ENCODE measurements at places on chromosomes 3 and 15.

GRCh38 chr15:42675021-42675420 is 61.9 kb downstream of the CDAN1 start:
- DNase-seq: no peak

DNA sequence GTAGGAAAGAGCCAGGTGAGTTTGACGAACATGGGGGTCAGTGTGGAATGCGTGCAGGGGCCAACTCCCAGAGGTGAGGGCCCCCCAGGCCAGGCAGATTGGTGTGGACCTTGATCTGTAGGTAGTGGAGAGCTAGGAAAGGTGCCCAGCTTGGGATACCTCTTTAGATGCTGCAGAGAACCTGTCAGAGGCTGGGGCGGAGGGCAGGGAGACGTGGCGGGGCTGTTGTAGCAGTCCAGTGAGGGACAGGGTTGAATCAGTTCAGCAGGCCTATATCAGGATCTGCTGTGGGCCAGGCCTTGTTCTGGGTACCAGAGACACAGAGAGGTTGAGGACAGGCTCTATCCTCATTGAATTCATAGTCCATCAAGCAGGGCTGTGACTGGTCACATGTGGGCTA is 8.6 kb downstream of the SNX33 start:
- DNase-seq: no peak

GRCh38 chr3:42984701-42985100 is 5.6 kb downstream of the GASK1A start:
- no peak for DNase-seq

GRCh38 chr15:78007211-78007931 is 70.1 kb downstream of the TBC1D2B start:
- no peak for DNase-seq

GRCh38 chr3:46882377-46883053 is 5.0 kb downstream of the PTH1R start:
- no peak for DNase-seq

GRCh38 chr3:1609416-1609815 is 489.2 kb upstream of the CNTN4 start:
- no peak for DNase-seq

GRCh38 chr3:154427685-154428285 is 2.2 kb downstream of the GPR149 start:
- DNase-seq: no peak

DNA sequence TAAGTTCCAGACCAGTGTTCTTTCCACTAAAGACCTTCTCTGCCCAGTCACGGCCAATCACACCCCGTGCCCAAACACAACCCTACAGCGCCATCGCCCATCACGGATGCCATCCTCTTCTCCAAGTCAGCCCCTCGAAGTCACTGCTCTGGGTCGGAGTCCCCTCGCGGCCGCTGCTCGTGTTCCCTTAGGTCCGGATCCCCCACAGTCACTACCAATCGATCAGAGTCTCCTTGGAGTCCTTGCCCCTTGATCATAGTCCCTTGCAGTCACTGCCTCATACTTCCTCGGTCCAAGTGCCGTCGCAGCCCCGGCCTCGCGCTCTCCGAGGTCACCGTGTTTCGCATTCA is 461 bp downstream of the PCYT1A start:
- DNase-seq: no peak

GRCh38 chr15:74400915-74401757 is 32.6 kb downstream of the SEMA7A start:
- no peak for DNase-seq

DNA sequence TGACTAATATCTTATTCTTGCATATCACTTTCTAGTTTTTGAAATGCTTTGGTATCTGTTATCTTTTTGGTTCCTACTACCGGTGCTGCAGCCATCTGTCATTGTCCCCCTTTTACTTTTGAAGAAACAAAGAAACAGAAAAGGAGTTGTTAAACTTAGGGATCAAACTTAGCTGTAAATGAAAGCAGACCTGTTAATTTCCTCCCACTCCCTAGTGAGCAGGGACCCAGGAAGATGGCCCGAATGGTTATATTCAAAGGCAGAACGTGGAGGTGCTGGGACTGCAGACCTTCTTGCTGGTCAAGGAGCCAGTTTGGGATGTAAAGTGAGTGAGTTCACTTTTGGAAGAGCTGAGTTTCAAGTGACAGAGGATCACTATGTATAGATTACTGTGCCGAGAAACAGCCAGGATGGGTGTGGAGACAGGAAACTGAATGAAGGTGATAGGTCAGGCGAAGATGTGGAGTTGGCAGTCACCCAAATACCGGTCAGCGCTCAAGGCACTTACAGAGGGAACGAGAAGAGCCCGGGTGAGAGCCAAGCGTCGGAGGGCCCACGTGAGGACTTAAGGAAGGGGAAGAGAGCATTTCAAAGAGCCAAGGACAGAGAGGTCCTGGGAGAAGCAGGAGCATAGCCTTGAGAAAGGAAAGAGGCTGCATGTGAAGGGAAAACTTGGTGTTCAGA is 20.1 kb downstream of the KBTBD8 start:
- no peak for DNase-seq

- DNase-seq: no peak
Observed at GRCh38 chr3:157290766-157291165, 130.8 kb upstream of the CCNL1 start.

DNA sequence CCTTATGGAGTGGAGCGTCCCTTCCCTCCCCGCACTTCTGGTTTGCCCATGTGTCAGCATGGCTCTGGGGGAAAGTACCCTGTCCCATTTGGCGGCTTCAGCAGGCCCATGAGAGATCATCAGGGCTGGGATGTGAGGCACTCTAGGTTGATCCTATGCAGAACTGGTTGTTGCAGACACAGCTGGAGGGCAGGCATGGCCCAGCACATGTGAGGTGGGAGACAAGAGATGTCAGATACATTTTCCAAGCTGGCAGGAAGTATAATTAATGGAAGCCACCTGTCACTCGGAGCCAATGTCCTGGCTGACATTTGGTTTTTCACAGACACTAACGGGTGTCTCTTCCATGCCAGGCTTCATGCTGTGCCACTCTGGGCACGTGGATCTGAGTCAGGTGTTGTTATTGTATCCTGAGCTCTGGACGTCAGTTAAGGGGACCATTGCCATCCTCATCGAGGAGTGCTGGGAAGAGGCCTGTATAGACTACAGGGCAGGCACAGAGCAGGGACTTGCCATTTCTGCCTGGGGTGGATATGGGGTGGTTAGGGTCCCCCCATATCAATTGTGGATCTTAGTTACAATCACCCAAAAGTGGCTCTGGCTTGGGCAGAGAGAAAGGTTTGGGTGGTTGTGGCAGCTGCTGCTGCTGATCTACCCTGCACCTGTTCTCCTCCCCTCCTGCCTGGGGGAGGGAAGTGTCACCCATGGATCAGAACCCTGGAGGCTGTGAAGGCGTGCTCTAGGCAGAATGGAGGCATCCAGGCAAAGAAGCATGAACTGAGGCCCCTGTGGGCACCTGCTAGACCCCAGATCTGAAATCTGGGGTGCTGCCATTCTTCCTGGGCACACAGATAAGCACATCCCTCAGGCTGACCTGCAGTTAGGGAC is 140.7 kb downstream of the FBLN2 start:
- DNase-seq: no peak

- DNase-seq: no peak
Observed at GRCh38 chr15:69608661-69609060, 156.0 kb downstream of the RPLP1 start.

GRCh38 chr3:173214576-173214975 is 73.5 kb upstream of the SPATA16 start:
- no peak for DNase-seq

- no peak for DNase-seq
Observed at GRCh38 chr3:52339612-52340011, 23.5 kb downstream of the DNAH1 start.

DNA sequence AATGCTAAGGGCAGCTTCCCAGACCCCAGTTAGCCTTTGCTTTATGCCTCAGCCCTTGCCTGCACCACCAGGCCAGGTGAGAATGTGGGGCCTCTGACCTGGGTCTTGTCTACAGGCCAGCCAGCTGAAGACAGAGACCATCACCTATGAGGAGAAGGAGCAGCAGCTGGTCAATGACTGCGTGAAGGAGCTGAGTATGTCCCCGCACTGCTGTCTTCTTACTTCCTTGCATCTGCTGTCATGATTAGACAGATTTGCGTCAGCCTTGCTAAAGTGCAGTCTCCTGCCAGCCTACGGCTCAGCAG is 74.6 kb downstream of the CCK start:
- no peak for DNase-seq

GRCh38 chr3:99842826-99843589 is 25.3 kb downstream of the CMSS1 start:
- peak; percentile 68 for DNase-seq

- no peak for DNase-seq
Observed at GRCh38 chr15:63752979-63753378, 80.8 kb downstream of the HERC1 start.

DNA sequence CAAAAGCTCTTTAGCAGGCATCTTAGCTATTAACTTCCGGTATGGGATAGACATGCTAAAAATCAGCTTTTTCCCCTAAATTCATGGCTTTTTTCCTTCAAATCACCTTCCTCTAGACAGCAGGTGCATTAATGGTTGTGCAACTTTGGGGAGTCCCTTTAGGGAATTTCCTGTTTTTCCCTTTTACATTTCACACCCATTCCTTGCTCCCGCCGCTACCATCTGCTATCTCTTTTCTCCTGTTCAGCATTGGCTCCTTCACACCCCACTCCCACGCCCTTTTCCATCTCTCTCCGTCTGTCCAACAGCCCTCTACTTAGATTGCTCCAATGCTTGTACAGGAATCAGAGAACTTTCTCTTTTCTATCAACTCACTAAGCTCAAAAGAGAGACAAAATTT is 43.4 kb downstream of the FEZF2 start:
- no peak for DNase-seq

GRCh38 chr3:38371541-38372213 is 25.1 kb downstream of the XYLB start:
- no peak for DNase-seq

Measured in T-helper 2 cell (primary cell).